Karpas-422 (cell line): ENCODE measurements at places on chromosomes 2 and 18. TPM values are rescaled to one million over a fixed set of nuclear protein-coding genes. Genes with fewer than 3 reads are reported as not detected.

The ZNF516 gene
- total RNA-seq, result 41.0 and 53.3 TPM in 2 replicates

The STEAP3 gene
- total RNA-seq, result not detected in 2 replicates

The TEX44 gene
- not detected in 2 replicates for total RNA-seq

The MBOAT2 gene
- total RNA-seq, result not detected in 2 replicates

The C1QL2 gene
- total RNA-seq, result not detected in 2 replicates

The HMSD gene
- total RNA-seq, result not detected in 2 replicates

The GNLY gene
- not detected in 2 replicates for total RNA-seq

- no peak for DNase-seq
- no peaks in the 10 kb centered on the region for H3K27me3 ChIP-seq
- H3K27ac ChIP-seq, result no peak overlapping the region
- no peak overlapping the region for H3K4me3 ChIP-seq
Observed at GRCh38 chr2:128452024-128452411, 133.3 kb upstream of the HS6ST1 start.

- no peak overlapping the region for H3K4me3 ChIP-seq
- no peak for DNase-seq
- H3K36me3 ChIP-seq, result no peaks in the 10 kb centered on the region
- no peak overlapping the region for H3K27ac ChIP-seq
- peaks cover 22% of the 10 kb centered on the region for H3K4me1 ChIP-seq
Observed at GRCh38 chr2:65539633-65540032, 107.2 kb upstream of the SPRED2 start.

- H3K36me3 ChIP-seq, result no peaks in the 10 kb centered on the region
- H3K27me3 ChIP-seq, result no peaks in the 10 kb centered on the region
- DNase-seq, result no peak
- H3K27ac ChIP-seq, result no peak overlapping the region
Observed at GRCh38 chr18:12921178-12921577, 26.6 kb upstream of the SEH1L start.

DNA sequence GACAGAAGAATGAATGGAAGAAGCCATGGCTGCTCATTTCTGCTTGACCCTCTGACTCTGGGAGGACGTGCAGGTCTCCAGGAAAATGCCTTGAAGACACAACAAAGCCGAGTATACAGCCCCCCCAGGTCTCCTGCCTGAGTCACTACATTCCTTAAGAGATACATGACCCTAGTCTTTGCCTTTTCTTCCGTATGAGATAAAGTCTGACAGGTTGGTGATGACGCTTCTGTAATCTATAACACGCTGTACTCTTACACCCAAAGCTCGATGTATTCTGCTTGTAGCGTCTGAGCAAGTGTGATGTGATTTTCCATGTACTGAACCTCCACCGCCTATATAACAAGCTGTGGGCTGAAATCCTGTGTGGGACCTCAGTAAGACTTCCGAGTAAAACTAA is 77.3 kb downstream of the KCTD1 start:
- peaks cover 20% of the 10 kb centered on the region for H3K4me1 ChIP-seq
- no peak overlapping the region for H3K27ac ChIP-seq
- no peaks in the 10 kb centered on the region for H3K27me3 ChIP-seq
- no peak overlapping the region for H3K4me3 ChIP-seq

DNA sequence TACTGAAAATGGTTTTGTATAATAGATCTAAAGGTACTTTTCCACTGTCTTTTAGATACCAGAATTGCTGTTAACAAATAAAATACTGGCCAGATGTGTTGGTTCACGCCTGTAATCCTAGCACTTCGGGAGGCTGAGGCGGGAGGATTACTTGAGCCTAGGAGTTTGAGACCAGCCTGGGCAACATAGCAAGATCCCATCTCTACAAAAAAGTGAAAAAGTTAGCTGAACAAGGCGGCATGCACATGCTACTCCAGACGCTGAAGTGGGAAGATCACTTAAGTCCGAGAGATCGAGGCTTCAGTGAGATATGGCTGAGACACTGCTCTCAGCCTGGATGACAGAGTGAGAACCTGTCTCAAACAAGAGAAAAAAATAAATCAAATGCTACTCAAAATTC is 2.8 kb downstream of the HNMT start:
- no peak overlapping the region for H3K27ac ChIP-seq
- DNase-seq, result no peak
- H3K27me3 ChIP-seq, result no peaks in the 10 kb centered on the region
- H3K36me3 ChIP-seq, result no peaks in the 10 kb centered on the region

DNA sequence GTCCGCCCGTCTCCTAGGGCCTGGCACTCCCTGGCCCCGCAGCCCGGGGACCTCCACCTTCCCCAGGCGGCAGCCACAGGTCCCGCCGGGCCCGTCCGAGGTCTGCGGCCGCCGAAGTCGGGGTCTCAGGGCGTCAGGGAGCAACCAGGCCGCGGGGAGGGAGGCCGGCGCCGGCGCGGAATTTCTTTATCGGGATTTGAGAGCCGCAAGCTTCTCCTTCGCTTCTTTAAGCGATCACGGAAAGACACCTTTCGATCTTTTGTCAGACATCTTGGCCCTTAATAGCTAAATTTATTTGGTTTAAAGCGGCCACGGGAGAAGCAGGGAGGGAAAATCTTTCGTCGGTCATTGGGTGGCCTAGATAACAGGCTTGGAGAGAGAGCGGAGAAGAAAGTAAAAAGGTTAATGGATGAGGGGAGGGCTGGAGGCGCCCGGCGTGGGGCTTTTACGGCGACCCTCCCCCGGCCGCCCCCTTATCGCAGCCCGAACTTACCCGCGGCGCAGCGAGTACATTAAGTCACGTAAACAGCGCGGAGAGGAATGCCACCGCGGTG is 4.3 kb upstream of the GATA6 start:
- no peaks in the 10 kb centered on the region for H3K36me3 ChIP-seq
- no peak overlapping the region for H3K27ac ChIP-seq
- no peak for DNase-seq
- H3K27me3 ChIP-seq, result no peaks in the 10 kb centered on the region
- H3K4me3 ChIP-seq, result no peak overlapping the region

GRCh38 chr2:174777347-174778084 is 13.2 kb upstream of the CHRNA1 start:
- H3K27ac ChIP-seq, result no peak overlapping the region
- no peak overlapping the region for H3K4me3 ChIP-seq
- no peaks in the 10 kb centered on the region for H3K36me3 ChIP-seq

DNA sequence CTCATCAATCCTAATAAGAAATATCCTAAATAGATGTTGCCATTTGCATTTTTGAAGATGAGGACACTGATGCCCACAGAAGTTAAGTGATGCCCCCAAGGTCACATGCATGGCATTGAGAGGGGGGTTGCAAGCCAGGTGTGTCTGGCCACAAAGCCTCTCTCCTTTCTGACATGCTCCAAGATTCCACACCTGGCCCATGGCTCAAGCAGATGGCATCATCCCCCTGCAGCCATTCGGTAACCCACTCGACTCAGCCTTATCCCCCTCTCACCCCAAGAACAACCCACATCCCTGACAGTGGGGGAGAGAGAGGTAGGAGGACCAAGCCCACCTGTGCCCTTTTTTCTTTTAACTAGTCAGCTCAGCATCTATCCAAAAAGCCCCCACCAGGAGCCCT is 16.5 kb upstream of the TEX51 start:
- no peaks in the 10 kb centered on the region for H3K36me3 ChIP-seq
- H3K27me3 ChIP-seq, result no peaks in the 10 kb centered on the region
- DNase-seq, result no peak
- no peak overlapping the region for H3K27ac ChIP-seq
- H3K4me1 ChIP-seq, result no peaks in the 10 kb centered on the region

GRCh38 chr2:196331143-196331542 is 159.8 kb upstream of the STK17B start:
- H3K4me3 ChIP-seq, result no peak overlapping the region
- H3K36me3 ChIP-seq, result no peaks in the 10 kb centered on the region
- H3K27me3 ChIP-seq, result no peaks in the 10 kb centered on the region
- no peak for DNase-seq
- H3K4me1 ChIP-seq, result no peaks in the 10 kb centered on the region
- no peak overlapping the region for H3K27ac ChIP-seq

- H3K4me1 ChIP-seq, result no peaks in the 10 kb centered on the region
- no peaks in the 10 kb centered on the region for H3K36me3 ChIP-seq
- no peak overlapping the region for H3K27ac ChIP-seq
Observed at GRCh38 chr2:150586858-150587257, 99.4 kb upstream of the RND3 start.

DNA sequence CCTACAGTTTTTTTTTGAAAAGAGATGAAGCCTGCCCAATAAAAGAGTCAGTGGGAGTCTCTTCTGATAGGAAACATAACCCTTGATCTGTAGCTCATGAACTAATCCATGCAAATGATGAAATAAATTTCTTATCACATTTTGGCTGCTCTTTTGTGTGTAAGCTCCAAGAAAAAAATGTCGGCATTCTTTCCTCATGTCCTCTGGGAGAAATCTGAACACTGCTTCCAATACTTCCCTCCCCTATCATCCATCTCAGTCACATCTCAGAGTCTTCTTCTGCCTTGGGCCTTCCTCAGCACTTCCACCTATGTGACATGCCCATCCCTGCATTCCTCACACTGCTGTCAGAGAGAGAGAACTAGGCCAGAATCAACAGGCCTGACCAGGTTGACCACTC is 395.7 kb upstream of the ST6GAL2 start:
- no peak overlapping the region for H3K4me3 ChIP-seq
- no peak for DNase-seq
- H3K4me1 ChIP-seq, result peaks cover 51% of the 10 kb centered on the region

- no peak overlapping the region for H3K4me3 ChIP-seq
- no peak overlapping the region for H3K27ac ChIP-seq
- H3K4me1 ChIP-seq, result no peaks in the 10 kb centered on the region
- H3K36me3 ChIP-seq, result no peaks in the 10 kb centered on the region
- no peaks in the 10 kb centered on the region for H3K27me3 ChIP-seq
- DNase-seq, result no peak
Observed at GRCh38 chr2:164974221-164974620, 18.9 kb upstream of the SLC38A11 start.

DNA sequence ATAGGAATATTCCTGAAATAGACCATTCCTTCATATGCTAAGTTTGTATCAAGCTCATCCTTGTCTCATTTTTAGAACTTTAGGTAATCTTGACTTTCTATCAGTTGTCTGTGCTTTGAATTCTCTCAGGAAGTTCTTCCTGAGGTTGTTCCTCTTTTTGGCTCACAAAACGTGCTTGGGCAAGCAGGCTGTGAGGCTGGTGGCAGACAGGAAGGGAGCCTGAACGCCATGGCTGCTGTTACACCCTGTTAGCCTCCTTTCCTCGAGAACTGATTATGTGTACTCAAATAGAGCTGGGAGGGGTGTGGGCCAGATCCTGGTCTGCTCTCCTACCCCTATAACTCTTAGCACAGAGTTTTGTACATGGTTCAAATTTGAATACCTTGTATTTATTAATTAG is 136.4 kb upstream of the CELF4 start:
- H3K4me1 ChIP-seq, result no peaks in the 10 kb centered on the region
- H3K27ac ChIP-seq, result no peak overlapping the region
- peak; percentile 43 for DNase-seq

- no peaks in the 10 kb centered on the region for H3K27me3 ChIP-seq
- no peaks in the 10 kb centered on the region for H3K36me3 ChIP-seq
Observed at GRCh38 chr2:235220331-235220730, 268.5 kb downstream of the SH3BP4 start.

DNA sequence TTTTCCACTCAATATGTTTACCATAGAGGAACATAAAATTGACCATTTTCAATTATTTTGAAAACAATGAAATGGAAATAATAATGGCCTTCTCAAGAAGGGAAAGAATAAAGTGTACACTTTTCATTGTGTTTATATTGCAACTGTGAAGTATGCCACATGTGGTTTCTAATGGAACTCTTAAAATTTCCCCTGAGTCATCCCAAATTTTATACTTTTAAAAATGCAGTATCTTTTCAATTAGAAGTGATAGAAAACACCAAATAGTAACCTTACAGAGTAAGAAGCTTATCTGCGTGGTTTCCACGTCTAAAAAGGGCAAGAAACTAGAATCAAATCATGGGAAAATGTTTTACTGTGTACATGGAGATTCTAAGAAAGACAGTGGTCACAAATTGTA is 70.0 kb downstream of the SCG2 start:
- H3K4me3 ChIP-seq, result no peak overlapping the region
- H3K27me3 ChIP-seq, result no peaks in the 10 kb centered on the region

DNA sequence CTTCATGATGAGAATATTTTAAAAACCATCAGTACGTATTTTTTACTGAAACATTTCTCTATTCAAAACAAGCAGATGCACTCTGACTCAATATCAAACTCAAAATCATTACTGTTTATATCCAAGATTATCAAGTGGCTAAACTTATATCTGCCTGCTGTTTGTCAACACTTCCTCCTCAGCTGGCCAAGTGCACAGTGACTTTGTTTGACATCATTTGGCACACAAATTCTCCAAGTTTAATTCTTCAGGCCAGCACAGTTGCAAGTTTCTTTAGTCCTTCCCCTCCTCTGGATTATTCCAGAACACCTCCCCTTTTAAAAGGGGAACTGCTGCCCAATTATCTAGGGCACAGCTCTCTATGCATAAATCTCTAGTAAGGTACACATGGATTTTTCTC is 346.6 kb downstream of the FSIP2 start:
- H3K27me3 ChIP-seq, result no peaks in the 10 kb centered on the region
- H3K4me1 ChIP-seq, result no peaks in the 10 kb centered on the region
- no peak for DNase-seq
- H3K4me3 ChIP-seq, result no peak overlapping the region

DNA sequence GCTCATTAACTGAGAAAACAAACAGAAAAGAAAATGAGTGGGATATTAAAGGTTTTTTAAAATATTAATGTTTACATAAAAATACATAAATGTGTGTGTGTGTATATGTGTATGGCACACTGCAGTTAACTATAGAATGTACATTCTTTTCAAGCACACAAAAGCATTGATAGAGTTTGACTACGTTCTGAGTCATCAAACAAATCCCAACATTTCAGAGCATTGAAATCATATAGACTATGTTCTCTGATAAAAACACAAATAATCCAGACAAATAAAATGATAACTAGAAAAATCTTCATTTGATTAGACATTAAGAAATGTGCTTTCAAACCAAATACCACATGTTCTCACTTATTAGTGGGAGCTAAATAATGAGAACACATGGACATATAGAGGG is 84.3 kb upstream of the CELF4 start:
- no peak overlapping the region for H3K4me3 ChIP-seq
- no peak for DNase-seq
- no peaks in the 10 kb centered on the region for H3K36me3 ChIP-seq
- no peaks in the 10 kb centered on the region for H3K4me1 ChIP-seq
- no peak overlapping the region for H3K27ac ChIP-seq

GRCh38 chr2:220949466-220949865 is 622.6 kb downstream of the EPHA4 start:
- no peak overlapping the region for H3K4me3 ChIP-seq
- H3K36me3 ChIP-seq, result no peaks in the 10 kb centered on the region
- H3K27me3 ChIP-seq, result no peaks in the 10 kb centered on the region
- DNase-seq, result no peak
